ENCODE measurements at places on chromosomes 2 and 18.

DNA sequence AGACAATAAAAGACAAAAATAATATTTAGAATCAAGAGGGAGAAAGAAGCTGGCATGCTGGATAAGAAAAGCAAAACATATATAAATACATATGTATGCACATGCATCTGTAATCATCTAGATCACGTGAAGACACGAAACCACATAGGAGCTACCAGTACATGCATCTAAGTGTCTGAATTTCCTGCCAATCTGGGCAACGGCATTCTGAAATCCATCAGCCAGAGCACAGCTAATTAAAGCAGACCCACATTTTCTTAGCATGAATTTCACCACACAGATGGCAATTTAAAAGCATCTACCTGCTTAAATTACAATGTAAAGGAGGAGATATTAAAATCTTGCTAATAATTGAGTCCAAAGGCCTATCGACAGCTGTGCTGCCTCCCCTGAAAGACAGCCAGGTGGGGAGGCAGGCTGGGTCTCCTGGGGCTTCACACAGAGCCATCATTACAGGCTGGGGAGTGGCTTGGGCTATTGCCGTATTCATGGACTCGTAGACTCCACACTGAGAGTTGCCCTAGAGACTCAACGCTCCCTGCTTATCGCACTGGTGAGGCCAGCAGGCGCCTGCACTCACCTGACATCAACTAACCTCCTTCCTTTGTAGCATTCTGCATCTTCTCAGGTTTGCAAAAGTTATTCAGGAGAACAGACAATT lies 272.5 kb upstream of the PXDN start:
- DNase-seq, result no peak

- DNase-seq, result no peak
These were observed 31.5 kb downstream of the TMEM37 start for GRCh38 chr2:119463136-119463535.

GRCh38 chr2:230996661-230997060 lies 740 bp downstream of the SPATA3 start:
- no peak for DNase-seq

- no peak for DNase-seq
These were observed 103.1 kb downstream of the CERS6 start for GRCh38 chr2:168559187-168559586.

DNA sequence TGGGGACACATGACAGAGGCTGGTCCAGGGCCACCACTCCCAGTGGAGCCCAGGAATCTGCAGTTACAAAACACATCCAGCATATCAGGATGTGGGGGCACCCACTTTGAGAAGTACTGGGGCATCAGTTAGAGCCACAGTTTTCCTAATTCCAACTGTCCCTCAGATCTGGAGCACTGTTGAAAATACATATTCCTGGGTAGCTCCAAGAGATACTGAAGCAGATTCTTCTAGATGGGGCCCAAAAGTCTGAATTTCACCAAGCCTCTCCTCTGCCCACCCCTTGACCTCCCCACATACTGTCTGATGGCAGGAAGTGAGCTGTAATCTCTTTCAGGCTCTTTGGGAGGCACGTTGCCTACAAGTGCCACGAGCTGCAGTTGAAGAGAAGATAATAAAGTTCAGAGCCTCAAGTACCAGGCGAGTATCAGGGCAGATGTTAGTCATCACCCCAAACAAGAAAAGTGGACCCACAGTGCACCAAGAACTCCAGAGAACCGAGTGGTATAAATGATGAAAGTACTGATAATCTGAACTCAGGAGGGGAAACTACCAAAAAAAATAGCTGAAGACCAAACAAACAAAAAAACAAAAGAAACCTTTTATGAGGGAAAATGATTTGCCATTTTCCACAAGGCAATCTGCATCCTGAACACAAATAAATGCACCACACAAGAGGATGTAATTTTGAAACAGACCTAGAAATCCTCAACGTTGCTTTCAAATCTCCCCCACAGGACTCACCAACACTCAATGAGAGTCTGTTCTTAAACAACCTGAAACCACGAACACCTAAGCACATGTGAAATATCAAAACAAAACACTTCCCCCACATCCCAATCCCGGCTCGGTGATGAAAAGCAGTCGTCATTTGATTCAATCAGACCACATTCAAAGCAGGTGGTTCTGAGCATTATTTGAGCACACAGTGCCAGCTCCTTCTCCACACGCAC lies 98.7 kb downstream of the TCF4 start:
- peak; percentile 47 for DNase-seq

DNA sequence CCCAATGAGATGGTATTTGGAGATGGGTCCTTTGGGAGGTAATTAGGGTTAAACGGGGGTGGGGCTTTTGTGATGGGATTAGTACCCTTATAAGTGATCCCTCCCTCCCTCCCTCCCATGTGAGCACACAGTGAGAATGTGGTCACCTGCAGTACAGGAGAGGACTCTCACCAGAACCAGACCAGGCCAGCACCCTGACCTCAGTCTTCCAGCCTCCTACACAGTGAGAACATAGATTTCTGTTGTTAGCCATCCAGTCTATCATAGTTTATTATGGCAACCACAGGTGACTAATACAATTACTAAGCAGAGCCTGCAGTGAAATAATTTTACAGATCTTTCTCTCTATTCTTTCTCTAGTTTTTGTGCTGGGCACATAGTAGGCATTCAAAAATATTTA lies 137.7 kb upstream of the PKDCC start:
- DNase-seq, result peak; percentile 46

GRCh38 chr2:100683231-100683630 lies 120.4 kb downstream of the PDCL3 start:
- DNase-seq, result no peak

GRCh38 chr2:31270131-31270530 lies 36.2 kb downstream of the EHD3 start:
- DNase-seq, result peak; percentile 84

DNA sequence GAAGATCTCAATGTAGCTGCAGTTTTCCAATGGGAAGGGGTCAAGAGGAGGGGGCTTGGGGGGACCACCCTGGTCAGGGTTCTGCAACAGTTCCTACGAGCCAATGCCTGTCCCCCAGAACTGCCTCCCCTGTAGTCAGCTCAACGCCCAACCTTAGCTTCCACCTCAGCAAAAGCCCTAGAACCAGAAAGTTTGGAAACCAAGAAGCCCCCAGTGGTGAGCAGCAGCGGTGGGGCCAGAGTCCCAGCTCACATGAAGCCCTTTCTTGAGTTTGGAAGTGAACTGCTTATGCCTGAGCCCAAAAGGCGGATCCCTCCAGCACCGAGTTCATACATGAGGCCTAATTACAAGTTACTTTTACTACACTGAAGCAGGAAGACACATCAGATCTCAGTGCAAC lies 162.4 kb downstream of the HDAC4 start:
- no peak for DNase-seq

DNA sequence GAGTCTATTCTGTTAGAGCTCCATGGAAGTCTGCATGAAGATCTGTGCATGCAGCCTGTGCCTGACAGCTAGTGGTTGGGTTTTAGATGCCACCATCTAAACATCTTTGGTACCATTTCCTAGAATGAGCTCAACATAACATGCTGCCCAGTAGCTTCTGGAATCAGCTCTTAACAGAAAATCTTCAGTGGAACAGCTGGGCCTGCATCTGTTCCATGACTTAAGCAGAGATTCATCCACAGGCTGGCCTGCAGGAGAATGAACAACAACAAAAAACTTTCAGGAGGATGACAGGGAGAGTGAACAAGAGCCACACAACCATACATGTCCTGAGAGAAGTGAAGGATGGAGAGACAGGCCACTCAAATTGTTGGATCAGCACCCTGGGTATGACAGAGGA lies 316.6 kb downstream of the RDH14 start:
- no peak for DNase-seq

- no peak for DNase-seq
These were observed 6.7 kb upstream of the IAH1 start for GRCh38 chr2:9467687-9468086.

- peak; percentile 51 for DNase-seq
These were observed 4.5 kb downstream of the RBKS start for GRCh38 chr2:27885661-27886060.

- DNase-seq, result no peak
These were observed 54.2 kb upstream of the MAP2 start for GRCh38 chr2:209369656-209370055.

GRCh38 chr18:76499637-76500340 lies 4.7 kb upstream of the ZNF516 start:
- DNase-seq, result no peak

- DNase-seq, result no peak
These were observed 202.4 kb downstream of the KLHL29 start for GRCh38 chr2:23587341-23587880.

GRCh38 chr2:132652474-132652873 lies 17.5 kb downstream of the LYPD1 start:
- DNase-seq, result no peak

DNA sequence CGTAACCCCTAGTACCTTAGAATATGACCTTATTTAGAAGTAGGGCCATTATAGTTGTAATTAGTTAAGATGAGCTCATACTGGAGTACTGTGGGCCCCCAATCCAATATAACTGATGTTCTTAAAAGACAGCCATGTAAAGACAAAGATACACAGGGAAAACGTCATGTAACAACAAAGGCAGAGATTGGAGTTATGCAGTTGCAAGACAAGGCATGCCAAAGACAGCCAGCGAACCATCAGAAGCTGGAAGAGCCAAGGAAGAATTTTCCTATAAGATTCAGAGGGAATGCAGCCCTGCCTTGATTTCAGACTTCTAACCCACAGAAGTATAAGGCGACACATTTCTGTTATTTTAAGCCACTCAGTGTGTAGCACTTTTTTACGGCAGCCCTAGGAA lies 55.9 kb upstream of the TLK1 start:
- DNase-seq, result no peak

DNA sequence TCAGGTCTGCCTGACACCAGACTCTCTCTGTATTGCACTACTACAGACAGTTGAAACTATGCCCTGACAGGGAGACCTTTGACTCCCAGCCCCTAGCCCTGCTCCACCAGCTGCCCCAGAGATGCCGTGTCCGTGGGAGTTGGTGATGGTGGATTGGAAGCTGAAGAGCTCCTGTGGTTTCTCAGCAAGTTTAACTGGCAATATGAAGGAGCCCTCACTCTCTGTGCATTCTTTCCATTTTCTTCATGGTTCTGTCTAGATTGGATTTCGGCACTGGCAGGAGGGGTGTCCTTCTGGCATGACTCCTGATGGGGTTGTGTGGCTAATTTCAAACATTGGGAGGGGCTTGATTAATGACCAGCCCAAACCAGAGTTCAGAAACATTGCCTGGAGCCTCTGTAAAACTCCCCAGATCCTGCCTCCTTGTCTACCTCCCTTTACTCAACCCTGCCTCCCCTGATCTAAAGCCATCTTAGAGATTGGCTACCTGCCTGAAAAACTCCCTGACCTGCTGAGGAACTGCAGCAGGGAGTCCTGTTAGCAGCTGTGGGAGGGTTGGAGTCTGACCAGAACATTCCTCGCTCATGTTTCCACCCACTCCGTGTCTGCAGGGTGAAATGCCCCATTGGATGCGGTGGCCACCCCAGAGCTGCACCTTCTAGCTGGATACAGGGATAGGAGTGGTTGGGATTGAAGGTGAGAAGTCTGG lies 206.9 kb upstream of the SPRED2 start:
- DNase-seq, result peak; percentile 45

DNA sequence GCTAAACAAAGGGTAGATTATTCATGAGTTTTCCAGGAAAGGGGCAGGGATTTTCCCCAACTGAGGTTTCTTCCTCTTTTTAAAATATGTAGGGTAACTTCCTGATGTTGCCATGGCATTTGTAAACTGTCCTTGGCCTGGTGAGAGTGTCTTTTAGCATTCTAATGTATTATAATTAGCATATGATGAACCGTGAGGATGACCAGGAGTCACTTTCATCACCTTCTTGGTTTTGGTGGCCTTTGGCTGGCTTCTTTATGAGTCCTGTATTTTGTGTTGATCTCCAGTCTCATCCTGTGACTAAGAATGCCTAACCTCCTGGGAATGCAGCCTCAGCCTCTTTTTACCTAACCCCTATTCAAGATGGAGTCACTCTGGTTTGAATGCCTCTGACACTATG lies 391.0 kb upstream of the LINC00305 start:
- DNase-seq, result peak; percentile 1

DNA sequence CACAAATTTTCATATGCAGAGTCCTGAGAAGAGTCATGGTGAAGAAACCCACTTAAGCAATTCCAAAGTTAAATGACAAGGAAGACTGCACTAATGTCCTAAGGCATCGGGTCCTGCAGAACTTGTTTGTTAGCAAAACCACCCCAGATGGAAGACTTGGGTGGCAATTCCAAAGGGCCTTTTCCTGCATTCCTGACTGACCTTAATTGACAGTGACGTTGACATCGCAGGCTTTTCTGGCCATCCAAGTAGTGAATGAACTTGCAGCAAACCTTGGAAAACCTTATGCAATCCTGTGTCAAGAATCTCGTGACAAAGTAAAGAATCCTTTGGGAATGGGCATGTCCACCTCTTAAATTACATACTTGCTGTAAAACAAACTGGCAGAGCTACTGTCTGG lies 112.5 kb upstream of the SH3BP4 start:
- peak; percentile 46 for DNase-seq

DNA sequence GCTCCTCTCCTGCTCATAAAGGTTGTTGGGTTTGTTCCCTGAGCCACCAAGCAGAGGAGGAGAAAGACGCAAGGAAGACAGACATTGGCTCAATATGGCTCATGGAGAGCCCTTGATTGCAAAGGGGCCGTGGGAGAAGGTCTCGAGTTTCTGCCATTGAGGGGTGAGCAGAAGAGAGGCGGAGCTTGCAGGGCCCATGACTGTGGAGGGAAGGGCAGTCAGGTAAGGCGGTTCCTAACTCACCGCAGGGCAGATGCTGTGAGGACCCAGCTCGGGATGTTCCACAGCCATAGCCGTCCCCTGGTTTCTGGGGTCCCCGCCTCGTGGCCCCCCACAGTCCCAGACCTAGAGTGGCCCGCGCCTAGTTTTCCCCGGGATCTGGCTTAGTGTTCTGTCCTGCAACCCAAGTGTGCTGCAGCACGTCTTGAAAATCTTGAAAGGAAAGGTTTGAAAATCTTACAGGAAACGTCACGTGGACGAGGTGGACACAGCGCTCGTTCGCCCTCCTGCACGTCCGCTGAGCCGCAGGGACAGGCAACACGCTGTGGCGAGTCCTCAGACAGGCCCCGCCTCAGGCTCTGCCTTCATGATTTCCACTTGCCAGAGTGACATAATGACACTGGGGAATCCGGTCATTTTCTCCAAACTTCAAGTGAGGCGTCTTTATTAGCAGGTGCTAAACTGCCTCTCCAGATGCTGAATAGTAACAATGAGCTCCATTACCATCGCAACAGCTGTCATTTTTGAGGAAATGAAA lies 105.5 kb upstream of the HDAC4 start:
- no peak for DNase-seq

GRCh38 chr2:7905756-7906155 lies 776.1 kb upstream of the ID2 start:
- no peak for DNase-seq

GRCh38 chr2:218238887-218239286 lies 21.9 kb downstream of the ARPC2 start:
- DNase-seq, result no peak
